CD4-positive, CD25-positive, alpha-beta regulatory T cell (primary cell): ENCODE measurements at places on chromosomes 7 and 10. TPM values are rescaled to one million over a fixed set of nuclear protein-coding genes. Genes with fewer than 3 reads are reported as not detected.

SCIN gene
- total RNA-seq, result not detected

ESYT2 gene
- total RNA-seq, result 115 TPM

NOS3 gene
- 10.7 TPM for total RNA-seq

VSTM4 gene
- not detected for total RNA-seq

GATA3 gene
- total RNA-seq, result 182 TPM

TMEM139 gene
- 0.91 TPM for total RNA-seq

OPN1SW gene
- not detected for total RNA-seq

ABLIM1 gene
- total RNA-seq, result 131 TPM

GRCh38 chr7:45447296-45447695 is 126.9 kb upstream of the ADCY1 start:
- no peak for DNase-seq

- no peak for DNase-seq
These were observed 23.6 kb downstream of the TMEM178B start for GRCh38 chr7:141097430-141097829.

GRCh38 chr10:122468926-122469781 is 7.8 kb downstream of the HTRA1 start:
- DNase-seq, result no peak

- no peak for DNase-seq
These were observed 3.7 kb downstream of the PARD3 start for GRCh38 chr10:34811126-34811967.

GRCh38 chr7:45026013-45026412 is 26.0 kb downstream of the CCM2 start:
- DNase-seq, result no peak

- DNase-seq, result no peak
These were observed 620 bp upstream of the IMPDH1 start for GRCh38 chr7:128410451-128410753.

DNA sequence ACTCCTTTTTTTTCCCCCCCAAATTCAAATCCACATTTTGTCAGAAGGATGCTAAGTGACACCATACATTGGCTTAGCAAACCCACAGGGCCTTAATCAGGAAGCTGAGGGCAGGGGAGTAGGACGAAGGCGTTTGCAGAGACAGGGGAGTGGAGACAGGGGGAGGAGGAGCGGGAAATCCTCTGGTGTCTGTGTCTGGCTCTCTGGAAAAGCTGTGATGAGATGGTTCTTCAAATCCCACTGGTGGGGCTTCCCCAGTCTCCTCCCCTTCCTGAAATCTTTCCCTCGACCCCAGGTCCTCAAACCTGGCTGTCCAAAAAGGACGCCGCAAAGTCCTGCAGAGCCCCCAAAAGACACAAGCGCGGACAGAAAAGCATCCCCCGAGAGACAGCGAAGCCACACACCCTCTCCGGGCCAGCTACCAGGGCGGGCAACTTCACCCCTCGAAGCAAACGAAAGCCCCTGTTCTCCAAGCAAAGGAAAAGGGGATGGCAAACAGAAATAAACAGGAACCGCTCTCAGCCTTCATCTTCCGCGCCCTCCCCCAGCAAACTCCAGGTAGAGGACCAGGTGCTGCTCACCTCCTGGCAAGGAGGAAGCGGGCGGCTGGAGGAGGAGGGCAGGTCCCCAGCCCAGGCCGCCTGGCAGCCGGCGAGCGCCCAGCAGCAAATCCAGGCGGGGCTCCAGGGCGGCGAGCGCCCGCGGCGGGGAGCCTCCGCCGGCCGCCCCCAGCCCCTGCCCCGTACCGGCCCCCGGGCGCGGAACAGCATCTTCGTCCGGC is 520 bp downstream of the ELAPOR2 start:
- DNase-seq, result no peak

- DNase-seq, result peak; percentile 26
These were observed 98.6 kb downstream of the CREM start for GRCh38 chr10:35225204-35225603.

- DNase-seq, result no peak
These were observed 80.8 kb upstream of the RHOBTB1 start for GRCh38 chr10:61024856-61025201.

DNA sequence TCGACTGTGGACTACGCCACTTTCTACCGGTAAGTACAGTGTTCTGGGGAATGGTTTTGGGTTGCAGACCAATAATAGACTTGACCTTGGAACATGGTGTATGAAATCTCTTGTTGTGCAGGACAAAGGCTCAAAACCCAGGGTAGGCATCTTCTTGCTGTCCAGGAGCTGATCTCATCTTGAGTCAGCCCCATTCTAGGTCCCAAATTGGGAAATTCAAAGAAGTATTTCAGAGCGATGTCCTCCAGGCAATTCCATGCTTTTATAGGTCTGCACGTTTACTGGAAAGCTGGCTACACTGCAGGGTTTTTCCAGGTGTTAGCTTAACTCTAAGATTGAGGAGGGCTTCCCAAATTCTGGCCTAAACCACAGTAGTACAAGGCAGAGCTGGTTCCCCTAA is 180.7 kb downstream of the BMPER start:
- no peak for DNase-seq

DNA sequence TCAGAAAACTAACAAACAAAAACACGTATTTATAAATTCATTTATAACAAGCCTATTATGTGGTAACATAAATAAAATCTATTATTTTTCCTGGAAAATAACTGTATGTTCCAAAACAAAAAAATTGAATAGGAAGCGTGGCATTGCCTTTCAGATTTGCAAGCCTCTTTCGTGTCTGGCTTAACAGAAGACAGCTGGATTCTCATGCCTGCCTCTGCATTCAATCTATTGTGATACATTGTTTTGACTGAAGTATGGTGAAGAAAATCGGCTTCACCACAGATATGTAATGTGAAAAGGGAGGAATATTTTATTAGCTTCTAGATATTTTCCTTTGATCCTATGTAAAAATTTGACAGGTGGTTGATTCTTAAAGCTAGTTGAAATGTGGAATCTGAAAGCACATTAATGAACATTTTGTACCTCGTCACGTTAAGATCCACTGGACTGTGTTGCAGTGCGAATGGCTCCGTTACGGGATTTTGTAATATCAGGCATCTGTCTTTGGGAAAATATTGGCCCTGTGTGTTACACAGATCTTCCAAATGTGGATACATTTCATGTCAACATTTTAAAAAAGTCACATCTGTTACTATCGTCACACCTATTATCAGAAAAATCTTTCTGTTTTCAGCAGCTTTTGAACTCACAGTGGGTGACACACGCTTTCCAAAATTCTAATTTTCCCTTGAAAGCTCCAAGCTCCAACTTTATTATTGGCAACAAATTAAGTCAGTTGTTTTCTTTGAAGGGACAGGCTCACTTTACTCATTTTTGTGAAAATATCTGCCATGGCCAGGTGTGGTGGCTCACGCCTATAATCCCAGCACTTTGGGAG is 26.2 kb downstream of the PALD1 start:
- no peak for DNase-seq

GRCh38 chr10:121822180-121822579 is 105.7 kb downstream of the ATE1 start:
- no peak for DNase-seq

DNA sequence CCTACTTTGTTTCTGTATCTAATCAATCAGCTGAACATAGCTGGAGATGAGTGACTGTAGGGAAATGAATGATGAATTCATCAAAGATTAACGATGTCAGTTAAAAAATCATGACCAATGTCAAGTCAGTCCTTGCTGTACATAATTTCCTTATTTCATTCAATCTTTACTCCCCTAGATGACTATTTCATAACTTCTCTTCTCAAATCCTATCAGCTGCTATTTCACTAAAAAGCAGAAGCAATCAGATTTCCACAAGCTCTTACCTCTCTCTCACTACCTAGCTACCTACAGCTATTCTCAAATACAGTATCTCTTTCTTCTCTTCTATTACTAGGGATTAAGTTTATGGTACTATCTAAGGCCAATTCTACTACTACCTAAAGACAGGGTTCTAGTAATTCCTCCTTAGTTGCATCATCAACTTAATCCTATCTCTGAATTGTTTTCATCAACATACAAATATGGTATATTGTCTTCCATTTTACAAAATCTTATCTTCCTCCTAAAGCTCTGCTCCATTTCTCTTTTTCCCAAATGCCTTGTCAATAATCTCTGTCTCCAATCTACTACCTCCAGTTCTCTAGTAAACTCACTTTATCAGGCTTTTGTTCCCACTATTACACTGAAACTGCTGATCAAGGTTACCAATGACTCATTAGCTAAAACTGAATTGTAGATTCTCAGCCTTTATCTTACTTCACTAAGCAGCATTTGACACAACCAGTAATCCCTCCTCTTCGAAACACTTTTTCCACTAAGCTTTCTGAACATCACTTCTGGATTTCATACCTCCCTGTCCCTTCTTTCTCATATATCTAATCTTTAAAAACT is 28.4 kb downstream of the JMJD1C start:
- DNase-seq, result no peak

DNA sequence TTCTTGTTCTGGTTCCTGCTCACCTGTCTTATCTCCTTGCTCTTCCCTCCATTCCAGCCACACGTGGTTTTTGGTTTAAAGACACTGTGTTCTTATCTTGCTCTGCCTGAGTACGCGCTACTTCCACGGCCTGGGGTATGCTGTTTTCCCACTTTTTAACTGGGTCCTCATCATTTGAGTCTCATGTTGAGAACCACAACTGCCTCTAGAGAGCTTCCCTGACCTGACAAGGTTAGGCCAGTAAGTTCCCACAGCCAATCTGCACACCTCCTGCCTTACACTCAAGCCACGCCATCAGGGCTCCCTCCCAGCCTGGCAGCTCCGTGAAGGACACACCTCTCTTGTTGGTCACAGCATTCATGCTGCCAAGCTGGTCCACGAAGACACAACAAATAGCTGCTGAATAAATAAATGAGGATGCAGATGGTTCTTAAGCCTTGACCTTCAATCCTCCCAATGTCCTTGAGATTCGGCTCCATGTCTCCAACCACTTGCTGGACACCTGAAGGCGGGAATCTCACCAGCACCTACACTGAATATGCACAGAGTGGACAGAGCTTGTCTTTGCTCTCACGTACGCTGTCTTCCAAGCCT is 201.7 kb upstream of the KLF14 start:
- no peak for DNase-seq

- peak; percentile 78 for DNase-seq
These were observed 47.1 kb upstream of the UCN3 start for GRCh38 chr10:5317547-5318107.

GRCh38 chr10:127414024-127414423 is 135.1 kb upstream of the NPS start:
- DNase-seq, result no peak

- DNase-seq, result no peak
These were observed 556.4 kb downstream of the AUTS2 start for GRCh38 chr7:70154521-70155180.

DNA sequence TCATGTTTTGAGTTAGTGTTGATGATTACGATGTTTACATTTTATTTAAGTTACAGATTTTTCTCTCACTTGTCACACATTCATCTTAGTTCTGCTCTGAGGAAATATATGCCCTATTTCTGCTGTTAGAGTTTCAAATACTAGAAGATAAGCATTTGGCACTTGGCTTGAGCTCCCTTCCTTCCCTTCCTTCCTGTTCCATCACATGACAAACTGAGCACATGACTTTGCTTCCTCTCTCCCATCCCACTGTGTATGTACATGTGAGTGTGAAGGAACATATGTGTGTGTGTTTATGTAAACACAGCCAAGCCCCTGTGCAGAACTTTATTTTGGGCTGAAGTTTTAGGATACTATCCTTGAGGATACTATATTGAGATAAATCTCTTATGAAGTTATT is 795.9 kb upstream of the IGFBP3 start:
- DNase-seq, result no peak

GRCh38 chr10:26571655-26572054 is 125.8 kb upstream of the PDSS1 start:
- no peak for DNase-seq

DNA sequence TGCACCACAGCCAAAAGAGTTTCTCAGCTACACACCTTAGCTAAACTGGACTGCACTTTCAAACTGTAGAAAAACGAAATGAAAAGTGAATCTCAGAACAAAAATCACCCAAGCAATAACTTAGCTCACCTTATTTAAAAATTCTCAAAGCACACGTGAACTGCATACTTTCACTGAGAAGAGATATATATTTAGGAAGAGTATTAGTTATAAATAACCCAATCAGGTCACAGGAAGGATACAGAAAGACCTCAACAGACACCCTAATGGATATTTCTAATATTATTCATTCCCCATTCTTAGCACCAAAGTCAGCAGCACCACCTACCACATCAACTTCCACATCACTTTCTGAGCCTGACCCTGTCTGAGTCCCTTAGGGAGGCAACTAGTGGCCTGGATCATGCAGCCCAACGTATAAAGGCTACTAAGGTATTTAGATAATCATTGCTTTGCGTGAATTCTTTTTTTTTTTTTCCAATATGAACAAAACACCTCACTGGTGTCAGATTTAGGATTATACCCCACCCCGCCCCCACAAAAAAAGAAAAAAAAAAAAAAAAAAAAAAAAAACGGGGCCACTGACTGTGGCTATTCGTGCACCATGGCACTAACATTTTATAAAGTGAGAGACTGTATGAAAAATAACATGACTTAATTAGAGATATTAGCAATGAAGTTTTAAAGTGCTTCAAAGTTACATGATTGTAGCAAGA is 2.6 kb downstream of the ABI1 start:
- DNase-seq, result no peak

DNA sequence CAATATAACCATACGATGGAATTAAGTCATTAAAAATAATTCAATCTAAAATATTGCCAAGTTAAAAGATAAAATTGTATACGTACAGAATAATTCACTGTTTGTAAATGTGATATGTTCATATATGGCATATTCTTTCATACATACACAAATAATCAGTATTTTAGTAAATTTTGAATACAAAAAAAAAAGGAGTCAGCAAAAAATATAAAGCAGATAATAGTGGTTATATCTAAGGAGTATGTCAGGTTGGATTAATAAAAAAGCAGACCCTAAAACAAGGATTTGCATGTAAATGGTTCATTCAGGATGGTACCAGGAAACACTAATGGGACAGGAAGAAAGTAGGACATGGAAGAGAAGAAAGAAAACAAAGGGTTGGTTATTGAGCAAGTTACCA is 59.5 kb downstream of the XPNPEP1 start:
- DNase-seq, result no peak

DNA sequence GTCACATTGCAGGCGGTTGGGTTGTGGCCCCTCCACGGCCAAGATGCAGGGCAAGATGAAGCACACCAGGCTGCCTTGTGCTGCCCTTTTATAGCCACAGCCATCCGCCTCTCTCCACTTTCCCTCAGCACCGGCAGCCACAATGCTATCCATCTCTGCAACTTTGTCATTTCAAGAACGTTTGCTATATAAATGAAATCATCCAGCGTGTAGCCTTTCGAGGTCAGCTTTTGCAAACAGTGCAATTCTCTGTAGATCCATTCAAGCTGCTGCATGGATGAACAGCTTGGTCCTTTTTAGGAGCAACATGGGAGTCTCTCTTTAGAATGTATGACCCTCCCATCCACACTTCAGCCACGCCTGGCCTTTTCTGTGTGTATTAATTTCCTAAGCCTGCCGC is 6.4 kb upstream of the IL15RA start:
- DNase-seq, result no peak
